NCI-H446 (cell line): ENCODE measurements at places on chromosomes 3 and 15.
A peak's percentile ranks its signal among the peaks of the same experiment; 100 is the strongest.

DNA sequence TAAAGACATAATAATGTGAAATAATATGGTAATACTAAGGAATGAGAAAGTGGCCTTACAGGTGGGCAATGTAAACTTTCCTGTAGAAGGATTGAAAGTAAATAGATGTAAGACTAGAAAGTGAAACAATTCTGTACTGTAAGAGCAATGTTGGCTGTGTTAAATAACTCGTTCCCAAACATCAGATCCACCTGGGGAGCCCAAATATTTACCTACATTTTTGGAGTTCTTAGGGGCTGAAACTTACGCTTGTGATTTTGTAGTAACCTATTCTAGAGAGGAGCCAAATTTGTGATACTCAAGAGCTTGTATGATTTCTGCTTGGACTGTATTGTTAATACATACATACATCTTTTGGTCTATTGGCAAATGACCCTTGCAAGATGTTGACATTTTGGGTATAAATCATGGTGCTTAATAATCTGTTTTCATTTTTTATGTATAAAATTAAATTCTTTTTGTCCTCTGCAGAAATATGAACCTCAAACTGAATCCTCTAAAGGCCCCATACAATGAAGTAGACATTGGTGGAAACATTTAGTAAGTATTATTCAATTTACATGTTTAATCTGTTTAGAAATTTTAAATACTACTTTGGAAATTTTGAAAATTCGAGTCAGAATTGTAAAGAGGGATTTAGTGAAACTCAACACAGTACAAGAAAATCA, 8.5 kb upstream of the CHD2 start:
- no peak for DNase-seq

DNA sequence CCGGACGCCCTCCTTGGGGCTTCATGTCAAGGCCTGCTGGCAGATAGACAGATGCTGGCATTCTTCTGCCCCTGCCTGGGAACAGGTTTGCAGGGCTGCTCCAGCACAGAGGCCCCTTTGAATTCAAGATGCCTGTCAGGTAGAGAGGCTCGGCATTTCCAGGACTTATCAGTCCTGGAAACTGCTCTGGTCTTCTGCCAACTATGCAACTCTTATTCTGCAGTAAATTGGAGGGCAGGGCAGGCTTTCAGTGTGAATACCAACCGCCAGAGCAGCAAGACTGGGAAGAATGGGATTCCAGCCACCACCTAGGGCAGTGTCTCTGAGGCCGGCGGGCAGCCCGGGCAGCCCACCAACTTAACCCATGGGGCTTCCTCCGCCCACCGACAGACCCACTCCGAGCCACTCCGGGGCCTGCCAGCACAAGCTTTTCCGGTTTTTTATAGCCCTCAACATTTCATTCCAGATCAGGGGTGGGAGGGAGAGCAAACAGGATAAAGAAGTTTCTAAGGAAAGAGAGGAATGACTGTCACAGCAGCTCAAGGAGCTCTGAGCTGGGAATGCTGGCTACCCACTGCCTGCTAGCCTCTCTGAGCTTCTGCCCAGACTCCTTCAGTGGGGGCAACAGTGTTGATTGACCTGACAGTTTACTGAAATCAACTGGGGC, 140.9 kb downstream of the NTRK3 start:
- DNase-seq: no peak

GRCh38 chr3:183013856-183014255, 33.5 kb upstream of the DCUN1D1 start:
- no peak for DNase-seq

DNA sequence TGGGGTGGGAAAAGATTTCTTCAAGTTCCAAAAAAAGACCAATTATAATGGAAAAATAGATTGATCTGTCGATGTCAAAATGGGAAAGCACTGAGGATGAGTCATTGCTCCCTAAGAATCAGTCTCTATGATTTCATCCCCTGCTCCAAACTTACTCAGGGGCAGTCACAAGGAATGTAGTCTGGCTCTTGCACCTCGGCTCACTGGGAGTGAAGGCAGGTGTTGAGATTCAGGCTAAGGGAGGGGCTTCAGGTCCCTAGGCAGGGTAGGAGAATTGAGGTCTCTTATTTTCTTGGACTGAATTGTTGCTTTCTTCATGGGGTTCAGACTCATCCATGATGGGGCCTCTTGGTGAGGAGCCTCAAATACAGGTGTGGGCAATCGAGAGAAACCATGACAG, 14.2 kb downstream of the ESYT3 start:
- no peak for DNase-seq

DNA sequence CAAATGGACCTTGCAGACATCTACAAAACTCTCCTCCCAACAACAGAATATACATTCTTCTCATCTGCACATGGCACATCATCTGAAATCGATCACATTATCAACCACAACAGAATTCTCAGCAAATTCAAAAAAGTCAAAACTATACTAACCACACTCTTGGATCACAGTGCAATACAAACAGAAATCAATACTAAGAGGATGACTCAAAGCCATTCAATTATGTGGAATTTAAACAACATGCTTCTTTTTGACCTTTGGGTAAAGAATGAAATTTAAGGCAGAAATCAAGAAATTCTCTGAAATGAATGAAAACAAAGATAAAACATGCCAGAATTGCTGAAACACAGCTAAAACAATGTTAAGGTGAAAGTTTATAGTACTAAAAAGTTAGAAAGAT, 358.1 kb downstream of the NSUN3 start:
- DNase-seq: no peak

DNA sequence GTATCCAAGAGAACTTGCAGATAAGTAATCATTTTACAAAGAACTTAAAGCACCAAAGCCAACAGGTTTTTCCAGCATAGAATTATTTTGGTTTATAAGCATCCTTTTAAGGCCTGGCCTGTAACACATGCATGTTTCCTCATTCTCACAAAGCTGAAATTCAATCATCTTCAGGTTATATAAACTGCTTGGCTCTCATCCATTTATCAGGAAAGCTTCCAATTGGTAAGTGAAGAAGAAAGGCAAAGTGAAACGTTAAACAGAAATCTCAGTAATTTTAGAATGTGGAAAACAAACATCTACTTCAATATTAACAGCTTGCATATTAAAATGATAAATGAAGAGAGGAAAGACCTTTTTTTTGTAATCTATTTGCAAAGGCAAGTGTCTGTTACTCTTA, 1.6 kb downstream of the SERP1 start:
- no peak for DNase-seq

DNA sequence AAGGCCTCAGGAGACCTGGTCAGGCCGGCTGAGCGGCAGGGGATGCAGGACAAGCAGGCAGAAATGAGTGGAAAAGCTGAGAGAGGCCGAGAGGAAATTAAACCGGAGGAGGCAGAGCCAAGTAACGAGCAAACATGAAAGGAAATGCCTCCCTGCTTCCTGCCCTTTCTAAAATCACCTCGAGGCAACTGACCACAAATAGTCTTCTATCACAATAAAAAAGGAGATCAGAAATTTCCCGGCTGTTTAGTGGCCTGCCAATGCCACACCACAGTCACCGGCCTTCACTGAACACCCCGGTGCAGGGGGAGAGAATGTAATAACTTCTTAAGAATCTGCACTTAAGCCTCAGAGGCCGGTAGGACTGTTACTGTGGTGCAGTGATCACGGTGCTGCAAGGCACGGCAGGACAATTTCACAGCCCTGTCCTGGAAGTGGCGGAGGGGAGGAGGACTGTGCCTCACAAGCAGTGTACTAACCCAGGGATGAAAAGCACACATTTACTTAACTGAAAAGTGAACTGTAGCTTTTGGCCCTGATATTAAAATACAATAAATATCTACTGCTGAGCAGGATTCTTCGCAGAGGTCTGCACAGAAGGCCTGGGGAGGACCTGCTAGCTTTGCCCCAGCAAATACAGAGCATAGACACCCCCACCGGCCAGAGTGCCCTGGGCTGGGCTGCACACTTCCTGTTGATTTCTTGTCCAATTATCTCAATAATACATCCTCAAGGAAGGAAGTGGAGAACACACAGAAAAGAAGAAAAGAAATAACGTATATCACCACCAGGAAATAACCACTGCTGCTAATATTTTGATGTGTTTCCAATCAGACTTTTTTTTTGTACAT, 183.5 kb upstream of the NSMCE3 start:
- DNase-seq: no peak

GRCh38 chr3:138694287-138695007, 85.9 kb downstream of the FAIM start:
- DNase-seq: no peak

GRCh38 chr15:74040109-74040850, 42.1 kb downstream of the GOLGA6A start:
- DNase-seq: no peak

DNA sequence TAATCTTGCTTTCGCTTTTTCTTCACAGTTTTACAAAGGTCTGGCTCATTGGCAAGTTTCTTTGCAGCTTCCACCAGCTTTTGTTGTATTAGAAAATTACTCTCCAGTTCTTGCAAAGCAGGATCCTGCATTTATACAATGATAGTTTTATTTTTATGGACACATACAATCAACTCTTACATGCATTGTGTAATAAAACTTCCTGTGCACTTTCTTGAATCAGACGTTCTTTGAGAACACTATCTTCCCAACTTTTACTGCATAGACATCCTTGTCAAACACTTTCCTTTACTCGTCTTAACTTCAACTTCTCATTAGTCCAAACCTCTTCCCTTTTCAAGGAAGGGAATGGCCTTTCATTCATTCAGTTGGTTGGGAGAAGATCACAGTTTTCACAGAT, 71.4 kb upstream of the LMOD3 start:
- DNase-seq: no peak

GRCh38 chr3:153113541-153113940, 48.5 kb upstream of the RAP2B start:
- no peak for DNase-seq

DNA sequence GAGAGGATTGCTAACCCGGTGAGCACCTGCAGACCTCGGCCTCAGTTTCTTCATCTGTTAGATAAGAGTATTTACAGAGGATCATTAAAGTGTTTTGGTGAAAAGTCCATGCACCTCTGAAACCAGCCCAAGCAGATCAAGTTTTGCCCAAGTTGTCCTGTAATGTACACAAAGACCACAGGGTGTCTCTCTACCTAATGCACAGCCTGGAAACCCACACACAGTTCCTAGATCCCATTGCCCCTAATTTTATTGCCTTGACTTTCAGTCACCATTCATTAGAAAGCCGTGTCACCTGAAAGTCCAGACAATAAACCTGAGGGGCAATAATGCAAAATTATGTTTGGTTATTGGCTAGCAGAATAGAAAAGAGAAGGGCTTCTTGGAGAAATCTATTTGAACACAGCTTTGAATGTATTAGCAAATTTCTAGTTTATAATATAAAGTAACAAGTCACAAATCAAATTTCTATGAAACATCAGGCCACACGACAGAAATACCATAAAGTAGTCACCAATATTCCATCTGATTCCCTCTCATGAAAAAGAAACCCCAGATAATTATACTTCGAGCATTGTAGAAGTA, 161.3 kb upstream of the SLC2A2 start:
- DNase-seq: peak; percentile 55

DNA sequence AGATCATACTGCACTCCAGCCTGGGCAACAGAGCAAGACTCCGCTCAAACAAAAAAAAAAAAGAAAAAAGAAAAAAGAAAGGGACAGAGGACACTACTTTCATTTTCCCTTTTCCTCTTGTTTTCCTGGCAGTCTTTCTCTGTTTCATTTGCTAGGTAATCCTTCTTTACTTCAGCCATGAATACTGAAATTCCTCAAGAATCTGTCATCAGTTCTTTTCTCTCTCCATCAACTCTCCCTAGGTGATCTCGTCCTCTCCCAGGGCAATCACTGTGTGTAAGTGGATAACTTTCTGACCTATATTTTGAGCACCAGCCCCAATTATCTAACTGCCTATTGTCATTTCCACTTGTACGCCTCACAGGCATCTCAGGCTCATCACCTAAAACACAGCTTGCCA, 51.5 kb downstream of the TTC23 start:
- no peak for DNase-seq

GRCh38 chr3:159899166-159899565, 89.5 kb upstream of the IL12A start:
- DNase-seq: no peak

- no peak for DNase-seq
Measured at GRCh38 chr15:61623746-61624145, 394.6 kb upstream of the RORA start.

GRCh38 chr15:68186671-68187397, 18.3 kb downstream of the CALML4 start:
- no peak for DNase-seq

DNA sequence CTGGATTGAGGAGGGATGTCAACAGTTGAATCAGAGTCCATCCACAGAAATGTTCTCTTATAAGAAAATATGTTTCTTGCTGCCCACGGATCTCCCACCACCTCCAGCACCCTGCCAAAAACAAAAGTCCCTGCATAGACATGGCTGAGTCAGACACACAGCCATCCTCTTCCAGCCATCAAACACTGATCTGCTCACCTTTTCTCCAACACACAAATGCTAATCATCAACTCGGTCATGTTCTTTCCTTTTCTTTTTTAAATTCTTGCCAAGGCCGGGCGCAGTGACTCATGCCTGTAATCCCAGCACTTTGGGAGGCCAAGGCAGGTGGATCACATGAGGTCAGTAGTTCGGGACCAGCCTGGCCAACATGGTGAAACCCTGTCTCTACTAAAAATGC, 110.7 kb upstream of the IL12A start:
- no peak for DNase-seq

DNA sequence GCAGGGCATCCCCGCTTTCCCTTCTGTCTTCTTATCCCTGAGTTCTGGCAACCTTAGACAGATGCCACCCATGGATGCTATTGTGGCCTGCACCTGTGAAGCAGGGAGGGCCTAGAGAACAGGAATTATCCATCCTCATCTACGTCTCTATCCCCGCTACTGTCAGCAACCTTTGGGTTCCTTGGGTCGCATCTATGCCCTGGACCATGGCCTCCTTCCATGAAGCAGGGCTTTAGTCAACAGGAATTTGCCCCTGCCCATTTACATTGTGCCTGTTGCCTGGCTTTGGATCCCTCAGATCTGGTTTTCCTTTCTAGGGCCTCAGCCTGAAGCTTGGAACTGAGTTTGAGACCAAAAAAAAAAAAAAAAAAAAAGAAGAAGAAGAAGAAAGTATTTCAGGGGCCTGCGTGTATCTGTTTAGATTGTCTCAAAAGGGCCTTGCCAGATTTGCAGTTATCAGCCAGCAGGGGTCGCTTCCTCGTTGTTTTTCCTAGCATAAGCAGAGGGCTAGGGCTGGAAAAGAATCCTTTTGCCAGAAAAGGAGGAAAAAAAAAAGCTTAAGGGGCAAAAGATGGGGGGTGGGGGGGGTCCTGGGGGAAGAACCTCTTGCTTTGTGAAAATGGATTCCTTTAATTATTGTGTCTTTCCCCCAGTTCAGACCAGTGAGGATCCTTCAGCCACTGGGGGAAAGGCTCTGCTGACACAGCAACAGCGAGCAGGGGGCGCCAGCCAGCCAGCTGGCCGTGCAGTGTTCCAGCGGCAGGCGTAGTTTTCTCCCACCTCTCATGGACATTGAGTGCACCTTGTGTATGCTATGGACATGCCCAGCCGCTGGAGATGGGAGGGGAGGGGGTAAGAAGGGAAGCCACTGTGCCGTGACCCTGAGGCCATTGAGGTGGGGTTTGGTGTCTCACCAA, 65.7 kb upstream of the ALDH1L1 start:
- DNase-seq: peak; percentile 49

GRCh38 chr3:13539671-13540070, 9.3 kb upstream of the FBLN2 start:
- DNase-seq: no peak
